ENCODE measurements at places on chromosomes 16 and 17.

GRCh38 chr17:64778240-64779097 lies 116.4 kb upstream of the SMURF2 start:
- DNase-seq, result no peak

- DNase-seq, result no peak
Measured at GRCh38 chr17:31511580-31511979, 120.1 kb downstream of the RAB11FIP4 start.

DNA sequence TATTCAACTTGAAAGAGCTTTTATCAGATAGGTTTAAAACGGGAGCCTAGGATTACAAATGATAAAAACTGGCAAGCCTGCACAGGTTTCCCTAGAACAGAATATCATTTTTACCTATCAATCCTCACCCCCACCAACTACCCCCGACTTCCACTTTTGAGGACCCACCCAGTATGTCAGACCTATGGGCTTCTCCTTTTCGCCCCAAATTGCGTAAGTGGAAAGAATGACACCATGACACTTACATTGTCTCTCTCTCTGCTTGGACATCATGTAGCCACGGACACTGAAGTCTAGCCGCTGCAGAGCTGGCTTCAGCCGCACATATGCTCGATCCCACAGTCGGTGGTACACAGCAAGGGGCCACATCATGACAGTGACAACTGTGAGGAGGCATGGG lies 7.4 kb upstream of the PSMC3IP start:
- DNase-seq, result no peak

GRCh38 chr17:73203788-73204479 lies 11.1 kb downstream of the COG1 start:
- no peak for DNase-seq

- DNase-seq, result no peak
Measured at GRCh38 chr17:7322520-7323194, 6.5 kb downstream of the NEURL4 start.

DNA sequence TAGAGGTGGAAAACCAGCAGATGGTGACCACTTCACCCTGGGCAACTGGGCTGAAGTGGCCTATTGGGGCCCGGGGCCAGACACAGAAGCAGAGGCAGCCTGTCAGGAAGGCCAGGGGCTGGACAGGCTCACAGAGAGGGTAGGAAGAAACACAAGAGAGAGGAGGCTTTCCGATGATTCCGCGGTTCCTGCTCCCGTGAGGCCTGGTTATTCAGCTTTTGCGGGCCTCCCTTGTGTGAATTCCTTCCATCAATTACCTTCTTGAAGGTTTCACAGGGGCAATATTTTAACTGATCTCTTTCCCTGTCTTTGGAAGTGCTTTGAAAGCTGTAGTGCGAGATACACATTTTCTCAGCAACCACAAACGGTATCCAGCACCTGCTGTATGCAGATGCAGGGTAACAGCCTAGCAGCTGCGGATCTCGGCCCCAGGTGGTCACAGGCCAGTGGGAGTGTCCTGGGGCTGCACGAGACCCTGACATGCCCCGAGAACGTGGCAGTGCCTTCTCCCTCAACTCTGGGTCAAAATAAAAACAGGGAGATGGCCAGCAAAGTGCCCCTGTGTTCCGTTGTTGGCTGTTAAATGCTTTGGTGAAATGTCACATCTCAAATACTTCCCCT lies 11.6 kb upstream of the CMIP start:
- DNase-seq, result no peak

- no peak for DNase-seq
Measured at GRCh38 chr16:78461496-78462287, 362.2 kb downstream of the WWOX start.

- DNase-seq, result no peak
Measured at GRCh38 chr16:51113236-51114125, 37.6 kb downstream of the SALL1 start.

DNA sequence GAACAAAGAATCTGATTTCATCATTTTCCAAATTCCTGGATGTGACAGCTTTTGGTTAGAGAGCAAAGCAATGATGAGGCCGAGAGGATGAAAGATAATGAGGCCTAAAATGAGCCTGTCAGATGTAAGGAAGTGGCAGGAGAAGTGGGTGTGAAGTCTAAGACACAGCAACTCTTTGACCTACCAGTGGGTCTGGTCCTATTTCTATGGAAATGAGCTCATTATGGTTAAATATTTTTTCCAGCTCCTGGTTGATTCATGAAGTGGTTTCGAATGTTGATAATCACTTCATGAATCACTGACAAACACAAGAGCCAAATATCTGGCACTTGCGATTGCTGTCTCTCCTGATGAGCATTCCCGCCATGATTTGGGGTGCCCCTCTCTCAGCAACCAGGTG lies 273.3 kb upstream of the CDH5 start:
- DNase-seq, result no peak

GRCh38 chr16:56530872-56531271 lies 11.0 kb upstream of the BBS2 start:
- no peak for DNase-seq

GRCh38 chr16:3007957-3008689 lies 4.6 kb upstream of the CLDN9 start:
- DNase-seq, result no peak

- DNase-seq, result no peak
Measured at GRCh38 chr16:57125969-57126368, 33.6 kb downstream of the CPNE2 start.

DNA sequence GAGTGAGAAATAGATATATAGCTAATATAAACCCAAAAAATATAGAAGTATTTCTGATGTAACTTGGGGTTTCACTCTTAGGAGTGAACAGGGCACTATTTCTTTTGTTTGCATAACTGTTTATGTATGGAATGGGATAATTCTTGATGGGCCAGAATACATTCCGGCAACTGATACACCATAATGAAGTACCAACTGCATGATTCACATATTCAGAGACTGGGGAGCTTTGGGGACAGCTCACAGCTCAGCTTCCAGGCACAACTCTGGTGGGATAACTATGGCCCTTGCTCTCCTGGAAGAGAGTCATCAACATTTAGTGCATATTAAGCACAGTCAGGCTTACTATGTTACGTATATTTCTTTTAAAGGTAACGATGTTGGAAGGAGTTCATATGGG lies 42.1 kb upstream of the ADCY7 start:
- DNase-seq, result no peak

DNA sequence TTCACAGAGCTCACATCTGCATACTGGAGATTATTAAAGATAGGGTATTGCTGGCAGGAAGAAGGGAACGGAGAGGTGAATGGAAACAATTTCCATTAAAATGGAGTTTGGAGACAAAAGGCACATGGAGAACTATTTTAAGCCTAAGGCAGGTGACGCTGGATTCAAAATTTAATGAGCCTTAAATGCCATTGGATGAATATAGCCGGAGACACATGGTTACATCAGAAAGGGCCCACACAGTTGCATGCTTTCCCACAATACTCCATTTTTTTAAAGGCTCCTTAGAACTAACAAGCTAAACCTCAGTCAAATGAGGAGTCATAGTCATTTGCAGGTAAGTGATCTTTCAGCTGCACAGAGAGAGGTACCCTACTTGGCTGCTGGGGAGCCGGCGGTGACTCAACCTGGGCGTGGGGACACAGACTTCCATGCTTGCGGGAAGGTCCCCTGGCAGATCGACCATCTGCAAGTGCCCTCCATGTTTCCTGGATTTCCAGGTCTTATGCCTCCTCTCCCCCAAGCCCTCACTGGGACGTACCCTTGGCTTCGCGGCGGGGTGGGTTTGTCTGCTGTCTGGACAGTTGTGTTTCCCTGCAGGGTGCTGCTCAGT lies 259.2 kb downstream of the CBLN1 start:
- DNase-seq, result no peak

DNA sequence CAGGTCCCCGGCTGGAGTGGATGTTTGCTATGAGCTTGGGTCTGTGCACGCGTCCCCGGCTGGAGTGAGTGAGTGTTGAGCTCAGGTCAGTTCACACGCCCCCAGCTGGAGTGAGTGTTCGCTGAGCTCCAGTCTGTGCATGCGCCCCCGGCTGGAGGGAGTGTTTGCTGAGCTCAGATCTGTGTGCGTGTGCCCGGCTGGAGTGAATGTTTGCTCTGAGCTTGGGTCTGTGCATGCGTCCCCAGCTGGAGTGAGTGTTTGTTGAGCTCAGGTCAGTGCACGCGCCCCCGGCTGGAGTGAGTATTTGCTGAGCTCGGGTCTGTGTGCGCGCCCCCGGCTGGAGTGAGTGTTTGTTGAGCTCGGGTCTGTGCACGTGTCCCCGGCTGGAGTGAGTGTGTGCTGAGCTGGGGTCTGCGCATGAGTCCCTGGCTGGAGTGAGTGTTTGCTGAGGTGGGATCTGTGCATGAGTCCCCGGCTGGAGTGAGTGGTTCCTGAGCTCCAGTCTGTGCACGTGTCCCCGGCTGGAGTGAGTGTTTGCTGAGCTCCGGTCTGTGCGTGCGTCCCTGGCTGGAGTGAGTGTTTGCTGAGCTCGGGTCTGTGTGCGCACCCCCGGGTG lies 284.2 kb downstream of the SNX29 start:
- DNase-seq, result no peak

GRCh38 chr17:56867948-56868376 lies 34.0 kb downstream of the DGKE start:
- peak; percentile 24 for DNase-seq

DNA sequence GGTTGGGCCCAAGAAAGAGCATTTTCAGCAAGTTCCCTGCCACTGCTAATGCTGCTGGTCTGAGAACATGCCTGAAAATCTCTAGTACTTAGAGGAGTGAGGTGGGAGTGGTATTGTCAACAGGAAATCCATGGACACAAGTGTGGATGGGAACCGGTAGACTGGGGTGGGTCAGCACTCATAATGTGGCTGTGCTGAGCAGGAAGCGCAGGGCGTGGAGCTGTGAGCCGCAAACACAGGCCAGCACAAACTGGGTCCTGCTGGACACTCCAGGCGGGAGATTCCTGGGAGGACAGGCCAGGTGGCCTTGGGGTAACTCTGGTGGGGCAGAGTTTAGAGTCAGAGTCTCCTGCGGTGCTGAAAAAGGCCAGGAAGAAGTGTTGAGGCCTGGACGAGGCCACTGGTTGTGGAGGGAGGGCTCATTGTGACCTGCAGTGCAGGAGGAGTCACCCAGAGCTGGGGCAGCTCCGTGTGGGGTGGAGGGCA lies 62.6 kb downstream of the BANP start:
- no peak for DNase-seq

GRCh38 chr16:63769211-63769610 lies 1352.7 kb downstream of the CDH11 start:
- no peak for DNase-seq

DNA sequence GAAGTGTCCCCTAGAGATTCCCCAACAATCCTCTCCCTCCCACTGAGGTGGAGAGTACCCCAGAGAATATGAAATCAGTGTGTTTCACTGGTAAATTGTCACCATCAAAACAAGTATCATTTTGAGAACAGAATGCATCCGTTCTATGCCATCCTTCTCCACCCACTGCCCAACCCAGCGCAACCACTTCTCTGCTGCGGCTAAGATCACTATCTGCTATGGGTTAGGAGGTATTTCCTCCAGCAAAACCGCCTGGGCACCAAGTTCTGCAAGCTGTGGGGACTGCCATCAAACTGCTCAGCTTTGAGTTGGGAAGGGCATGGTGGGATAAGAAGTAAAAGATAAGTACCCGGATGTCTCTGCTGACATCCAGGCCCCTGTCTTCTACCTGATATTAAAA lies 24.4 kb downstream of the CNTNAP1 start:
- no peak for DNase-seq

GRCh38 chr16:89796104-89796503 lies 20.3 kb downstream of the FANCA start:
- DNase-seq, result no peak

DNA sequence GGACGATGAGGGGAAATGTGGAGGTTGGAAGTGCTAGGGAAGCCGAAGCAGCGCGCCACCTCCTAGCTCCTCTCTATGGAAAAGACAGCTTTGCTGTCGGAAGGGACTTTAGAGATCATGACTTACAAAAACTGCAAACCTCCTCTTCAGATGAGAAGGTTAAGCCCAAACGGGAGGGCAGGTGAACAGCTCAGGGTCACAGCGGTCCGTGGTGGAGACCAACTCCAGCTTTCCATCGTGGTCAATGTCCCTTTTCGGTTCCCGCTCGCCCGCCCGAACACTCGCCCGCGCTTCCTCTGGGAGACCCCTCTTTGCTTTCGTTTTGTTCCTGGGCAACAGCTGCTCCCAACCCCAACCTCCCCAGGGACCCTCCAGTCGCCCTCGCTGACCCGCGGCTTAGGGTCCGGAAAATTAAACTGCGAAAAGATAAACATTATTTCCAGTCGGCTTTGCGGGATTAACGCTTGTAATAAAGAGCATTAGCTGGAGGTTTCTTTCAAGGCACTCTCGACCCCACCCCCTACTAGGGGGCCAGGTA lies 7.7 kb downstream of the IRX6 start:
- DNase-seq, result no peak

- DNase-seq, result no peak
Measured at GRCh38 chr17:80476877-80477646, 655 bp upstream of the NPTX1 start.

- no peak for DNase-seq
Measured at GRCh38 chr17:71987634-71988033, 133.2 kb upstream of the SOX9 start.

DNA sequence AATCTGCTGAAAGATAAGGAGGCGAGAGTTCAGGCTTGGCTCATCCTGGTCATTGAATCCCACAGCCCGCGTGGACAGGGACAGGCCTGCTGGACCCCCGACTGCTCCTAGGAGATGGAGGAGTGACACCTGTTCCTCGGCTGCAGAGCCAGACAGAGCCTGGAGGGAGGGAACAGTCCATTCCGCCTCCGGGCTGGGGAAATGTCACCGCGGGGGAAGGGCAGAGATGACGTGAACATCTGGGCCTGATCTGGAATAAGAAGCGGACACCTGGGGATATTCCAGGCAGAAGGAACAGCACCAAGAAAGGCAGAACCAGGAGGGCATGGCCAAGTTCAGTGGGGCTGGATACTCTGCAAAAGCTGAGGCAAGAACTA lies 1.5 kb downstream of the ZNF747 start:
- no peak for DNase-seq
